Fibroblast of lung (primary cell): ENCODE measurements at places on chromosomes 13 and 19.

GRCh38 chr13:21882766-21883165 lies 211.9 kb downstream of the FGF9 start:
- DNase-seq = no peak

DNA sequence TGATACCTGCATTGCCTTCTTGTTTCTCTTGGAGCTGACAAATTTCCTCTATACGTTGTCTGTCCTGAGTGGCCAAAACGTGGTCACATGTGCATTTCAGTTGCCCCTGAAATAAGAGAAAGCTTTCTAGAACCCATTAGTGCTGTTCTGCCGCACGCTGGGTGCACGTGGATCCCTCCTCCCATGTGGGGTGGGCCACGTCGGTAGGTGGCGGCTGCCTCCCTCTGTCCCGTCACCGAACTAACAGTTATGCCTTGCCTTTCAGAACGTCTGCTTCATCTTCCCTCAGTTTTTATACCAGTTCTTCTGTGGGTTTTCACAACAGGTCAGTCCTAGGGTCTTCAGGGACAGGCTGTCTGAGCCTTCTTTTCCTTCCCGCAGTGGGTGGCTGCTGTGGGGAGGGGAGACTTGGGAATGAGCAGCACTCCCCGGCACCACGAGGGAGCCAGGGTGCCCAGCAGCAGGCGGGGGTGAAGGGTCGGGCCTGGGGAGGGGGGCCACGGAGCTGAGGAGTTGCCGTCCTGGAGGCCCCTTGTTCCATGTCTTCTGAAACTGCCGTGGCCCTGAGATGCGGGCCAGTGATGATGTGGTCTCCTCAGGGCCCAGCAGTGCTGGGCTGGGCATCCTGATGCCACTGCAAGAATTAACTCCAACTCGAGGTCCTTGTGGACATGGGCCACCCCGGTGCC lies 109.7 kb upstream of the MCF2L start:
- no peak for DNase-seq

DNA sequence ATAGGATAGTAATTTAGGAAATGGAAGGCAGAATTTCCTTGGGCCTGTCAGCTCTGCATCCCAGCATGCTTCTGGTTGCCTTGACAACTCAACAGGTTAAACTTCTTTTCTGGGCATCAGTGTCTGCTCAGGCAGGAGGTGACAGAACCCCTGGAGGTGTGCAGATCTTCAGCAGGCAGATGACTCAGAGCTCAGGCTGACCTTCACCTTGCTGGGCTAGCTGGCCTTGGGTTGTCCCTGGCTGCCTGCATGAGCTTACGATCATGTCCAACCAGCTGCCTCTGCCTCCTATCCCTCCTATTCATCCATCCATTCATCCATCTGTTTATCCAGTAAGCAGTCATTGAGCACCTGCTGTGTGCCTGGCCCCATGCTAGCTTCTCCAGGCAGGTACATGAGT lies 81.2 kb upstream of the KCTD15 start:
- DNase-seq = no peak

DNA sequence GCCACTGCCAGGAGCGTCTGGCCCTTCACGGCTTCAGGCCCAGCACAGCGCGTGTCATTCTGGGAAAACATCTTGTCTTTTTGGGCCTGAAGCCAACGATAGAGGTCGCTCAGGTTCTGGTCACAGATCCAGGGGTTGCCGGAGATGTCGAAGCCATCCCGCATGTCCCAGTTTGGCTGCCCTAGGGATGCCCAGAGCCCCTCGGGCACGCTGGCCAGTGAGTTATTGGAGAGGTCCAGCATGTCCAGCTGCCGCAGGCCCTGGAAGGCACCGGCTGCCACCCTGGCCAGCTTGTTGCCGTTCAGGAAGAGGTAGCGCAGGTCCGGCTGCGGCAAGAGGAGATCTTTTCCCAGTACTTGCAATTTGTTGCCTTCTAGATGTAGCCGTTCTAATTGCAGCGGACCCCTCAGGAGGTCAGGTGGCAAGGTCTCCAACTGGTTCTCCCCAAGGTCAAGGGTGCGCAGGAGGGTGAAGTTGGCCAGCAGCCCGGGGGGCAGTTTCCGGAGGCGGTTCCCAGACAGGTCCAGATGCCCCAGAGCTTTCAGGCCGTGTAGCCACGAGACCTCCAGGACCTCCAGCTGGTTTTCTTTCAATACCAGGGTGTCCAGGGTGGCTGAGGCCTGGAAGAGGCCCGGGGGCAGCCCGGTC lies 1.8 kb downstream of the LRG1 start:
- DNase-seq = no peak

GRCh38 chr19:39297931-39298634 lies 1.9 kb downstream of the IFNL1 start:
- DNase-seq = no peak

DNA sequence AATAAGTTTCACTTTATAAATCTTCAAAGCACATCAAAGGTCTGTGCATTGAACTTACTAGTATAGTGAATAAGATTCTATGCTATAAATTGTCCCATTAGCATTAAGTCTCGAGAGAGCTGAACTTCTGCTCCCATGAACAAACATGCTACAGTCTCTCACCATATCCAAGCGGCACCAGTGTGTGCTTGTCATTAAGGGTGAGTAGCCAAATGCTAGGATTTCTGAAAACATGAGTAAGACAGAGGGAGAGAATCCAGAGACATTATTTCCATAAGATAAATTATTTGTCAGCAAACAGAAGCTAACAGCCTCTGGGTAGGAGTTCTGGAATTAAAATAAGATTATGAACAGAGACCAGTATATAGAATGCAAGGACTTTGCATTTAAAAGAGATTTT lies 2882.5 kb downstream of the PCDH9 start:
- DNase-seq = peak; percentile 22

- peak; percentile 51 for DNase-seq
These were observed 55.4 kb upstream of the RNF113B start for GRCh38 chr13:98232456-98232855.

DNA sequence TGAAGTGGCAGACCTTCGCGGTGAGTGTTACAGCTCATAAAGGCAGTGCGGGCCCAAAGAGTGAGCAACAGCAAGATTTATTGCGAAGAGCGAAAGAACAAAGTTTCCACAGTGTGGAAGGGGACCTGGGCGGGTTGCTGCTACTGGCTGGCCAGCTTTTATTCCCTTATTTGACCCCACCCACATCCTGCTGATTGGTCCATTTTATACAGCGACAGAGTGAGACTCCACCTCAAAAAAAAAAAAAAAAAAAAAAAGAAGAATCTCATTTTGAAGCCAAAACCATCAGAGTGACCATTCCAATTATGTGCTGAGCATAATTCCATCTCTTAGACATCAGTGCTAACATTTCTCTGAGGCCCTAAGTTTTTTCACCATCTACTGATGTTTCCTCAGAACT lies 1.9 kb upstream of the ZNF552 start:
- no peak for DNase-seq

DNA sequence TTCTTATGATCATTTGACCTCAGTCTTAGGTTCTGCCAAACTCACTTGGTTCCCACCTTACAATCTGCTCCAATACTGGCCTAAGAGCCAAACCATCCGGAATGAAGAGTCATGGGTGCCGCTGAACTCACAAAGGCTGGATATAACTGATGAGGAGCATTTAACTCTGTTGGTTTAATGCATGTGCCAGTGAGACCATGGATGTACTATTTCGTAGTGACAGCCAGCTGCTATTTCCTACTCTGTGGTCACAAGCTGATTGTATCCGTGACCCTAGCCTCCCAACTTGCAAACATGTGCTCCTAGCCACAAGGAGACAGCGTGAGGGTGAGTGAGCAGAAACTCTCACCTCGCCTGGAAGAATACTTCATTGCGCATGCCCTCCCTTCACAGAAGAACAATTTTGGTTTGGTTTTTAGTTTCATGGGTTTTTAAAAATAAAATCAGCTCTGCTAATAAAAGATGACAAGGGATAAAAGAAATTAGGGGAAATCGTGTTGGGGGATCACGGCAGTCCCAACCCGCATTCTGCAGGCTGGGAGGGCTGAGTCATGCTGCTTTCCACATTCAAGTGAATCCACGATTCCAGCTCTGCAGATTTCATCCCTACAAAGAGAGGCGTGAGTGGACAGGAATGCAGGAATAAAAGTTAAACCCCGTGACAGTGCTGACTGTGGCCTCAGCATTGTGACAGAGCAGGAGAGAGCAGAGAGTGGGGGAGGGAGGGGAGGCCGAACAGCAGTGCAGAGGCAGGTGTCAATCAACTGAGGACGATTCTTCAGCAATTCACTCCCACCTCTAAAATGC lies 66.8 kb upstream of the RAP2A start:
- peak; percentile 93 for DNase-seq

GRCh38 chr19:5150902-5151741 lies 182.2 kb downstream of the KDM4B start:
- DNase-seq = no peak

- no peak for DNase-seq
These were observed 7.1 kb downstream of the COMMD6 start for GRCh38 chr13:75530549-75530961.

DNA sequence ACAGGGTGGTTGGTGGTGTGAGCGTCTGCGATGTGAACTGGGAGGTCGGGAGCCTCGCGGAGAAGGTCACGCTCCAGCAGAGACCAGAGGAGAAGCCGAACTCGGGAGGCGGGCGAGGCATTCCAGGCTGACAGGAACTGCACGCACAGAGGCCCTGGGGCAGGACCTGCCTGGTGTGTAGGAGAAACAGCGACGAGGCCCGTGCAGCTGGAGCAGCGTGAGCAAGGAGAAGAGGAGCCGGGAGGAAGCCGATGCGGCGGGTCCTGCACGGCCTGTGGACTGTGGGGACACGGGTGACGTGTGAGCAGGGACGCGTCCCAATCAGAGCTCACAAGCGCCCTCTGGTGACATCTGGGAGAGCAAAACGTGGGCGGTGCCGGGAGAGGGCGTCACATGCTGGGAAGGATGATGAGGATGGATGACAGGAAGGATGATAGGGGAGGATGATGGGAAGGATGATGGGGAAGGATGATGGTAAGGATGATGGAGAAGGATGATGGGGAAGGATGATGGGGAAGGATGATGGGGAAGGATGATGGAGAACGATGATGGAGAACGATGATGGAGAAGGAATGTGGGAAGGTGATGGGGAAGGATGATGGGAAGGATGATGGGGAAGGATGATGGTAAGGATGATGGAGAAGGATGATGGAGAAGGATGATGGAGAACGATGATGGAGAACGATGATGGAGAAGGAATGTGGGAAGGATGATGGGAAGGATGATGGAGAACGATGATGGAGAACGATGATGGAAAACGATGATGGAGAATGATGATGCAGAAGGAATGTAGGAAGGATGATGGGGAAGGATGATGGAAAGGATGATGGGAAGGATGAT lies 16.1 kb upstream of the MADCAM1 start:
- peak; percentile 42 for DNase-seq

DNA sequence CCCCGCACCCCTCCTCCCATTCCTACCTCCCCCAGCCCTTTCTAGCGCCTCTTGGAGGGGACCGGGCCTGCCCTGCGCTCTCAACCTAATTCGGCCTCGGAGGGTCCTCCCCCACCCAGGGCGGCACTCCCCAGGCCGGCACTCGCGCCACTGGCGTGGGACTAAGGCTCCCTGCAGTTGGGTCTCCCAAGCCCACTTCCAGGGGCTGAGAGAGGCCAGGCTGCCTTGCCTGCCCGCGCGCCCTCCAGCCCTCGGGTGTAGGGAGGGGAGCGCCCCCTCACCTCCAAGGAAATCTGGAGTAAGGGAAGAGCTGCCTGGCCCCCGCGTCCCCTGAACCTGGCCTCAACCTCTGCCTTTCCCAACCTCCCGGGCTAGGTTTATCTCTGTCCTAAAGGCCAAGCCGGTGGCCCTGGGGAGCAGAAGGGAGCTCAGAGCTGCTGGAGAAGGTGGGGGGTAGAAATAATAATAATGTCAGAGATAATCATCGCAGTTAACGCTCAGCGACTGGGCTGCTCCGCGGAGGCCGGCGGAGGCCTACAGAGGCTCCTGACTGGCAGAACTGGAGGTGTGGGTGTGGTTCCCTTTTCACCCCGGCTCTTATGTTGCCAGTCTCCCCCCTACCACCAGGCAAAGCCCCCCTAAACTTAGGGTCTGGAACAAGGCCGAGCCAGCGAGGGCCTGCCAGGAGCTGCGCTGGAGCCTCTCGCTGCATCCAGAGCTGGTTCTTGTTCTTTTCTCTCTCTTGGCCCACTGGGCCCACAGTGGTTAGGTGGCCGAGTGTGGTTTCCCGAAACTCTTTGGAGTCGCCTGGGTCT lies 9.6 kb downstream of the ZIC2 start:
- no peak for DNase-seq

DNA sequence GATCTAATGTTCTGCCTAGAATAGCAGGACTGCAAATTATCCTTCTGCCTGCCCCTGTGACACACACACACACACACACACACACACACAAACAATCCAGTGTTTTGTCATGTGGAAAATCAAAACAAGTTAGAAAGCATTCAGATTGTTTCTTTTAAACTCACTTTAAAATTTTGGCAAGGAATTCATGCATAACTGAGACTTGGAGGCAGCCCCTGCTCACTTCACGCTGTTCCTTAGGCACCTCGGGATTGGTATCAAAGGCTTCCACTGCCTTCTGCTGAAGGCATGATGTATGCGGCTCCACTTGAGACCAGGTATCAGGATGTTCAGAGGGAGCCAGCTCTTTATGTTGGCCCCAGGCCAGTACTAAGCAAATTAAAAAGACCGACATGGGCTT lies 158.7 kb downstream of the OXGR1 start:
- no peak for DNase-seq

- no peak for DNase-seq
These were observed 23.8 kb downstream of the FAM124A start for GRCh38 chr13:51246025-51246417.

GRCh38 chr19:16849168-16849567 lies 20.0 kb downstream of the SIN3B start:
- peak; percentile 80 for DNase-seq

- DNase-seq = no peak
These were observed 9.2 kb upstream of the CLC start for GRCh38 chr19:39746836-39747529.

- no peak for DNase-seq
These were observed 3.5 kb downstream of the FBXW9 start for GRCh38 chr19:12692960-12693359.

DNA sequence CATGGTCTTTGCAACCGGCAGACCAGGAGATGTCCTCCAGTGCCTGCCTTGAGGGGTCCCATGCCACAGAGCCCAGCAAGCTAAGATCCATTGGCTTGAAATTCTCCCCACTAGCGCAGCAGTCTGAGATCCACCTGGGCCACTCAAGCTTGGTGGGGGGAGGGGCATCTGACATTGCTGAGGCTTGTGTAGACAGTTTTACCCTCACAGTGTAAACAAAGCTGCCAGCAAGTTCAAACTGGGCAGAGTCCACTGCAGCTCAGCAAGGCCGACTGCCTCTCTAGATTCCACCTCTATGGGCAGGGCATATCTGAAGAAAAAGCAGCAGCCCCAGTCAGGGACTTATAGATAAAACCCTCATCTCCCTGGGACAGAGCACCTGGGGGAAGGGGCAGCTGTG lies 32.0 kb upstream of the ITM2B start:
- no peak for DNase-seq

DNA sequence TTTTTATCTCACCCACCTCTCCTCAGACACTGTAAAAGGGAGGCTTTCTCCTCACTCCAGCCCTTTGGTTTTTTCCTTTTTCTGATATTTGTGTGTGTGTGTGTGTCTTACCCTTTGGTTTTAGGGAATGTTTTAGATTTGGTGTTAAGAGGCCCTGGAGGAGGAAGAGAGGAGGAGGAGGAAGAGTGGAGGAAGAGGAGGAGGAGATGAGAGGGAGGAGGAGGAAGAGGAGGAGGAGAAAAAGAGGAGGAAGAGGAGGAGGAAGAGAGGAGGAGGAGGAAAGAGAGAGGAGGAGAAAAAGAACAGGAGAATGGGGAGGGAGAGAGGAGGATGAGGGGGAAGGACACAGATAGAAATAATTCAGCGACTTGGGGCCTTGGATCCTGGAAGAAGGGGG lies 10.5 kb downstream of the KLHL26 start:
- DNase-seq = no peak

GRCh38 chr13:20550799-20551198 lies 16.2 kb upstream of the IFT88 start:
- no peak for DNase-seq

- DNase-seq = no peak
These were observed 28.0 kb downstream of the FRY start for GRCh38 chr13:32059511-32059984.
